ENCODE measurements at places on chromosomes 5 and 9.
A peak's percentile ranks its signal among the peaks of the same experiment; 100 is the strongest.

- peak; percentile 81 for DNase-seq
These were observed 104.9 kb downstream of the CFAP90 start for GRCh38 chr5:7745882-7746610.

- peak; percentile 39 for DNase-seq
These were observed 87.5 kb upstream of the RANBP3L start for GRCh38 chr5:36389245-36389644.

GRCh38 chr5:121862801-121863200, 11.1 kb downstream of the FTMT start:
- DNase-seq: no peak

- no peak for DNase-seq
These were observed 168.4 kb upstream of the GDNF start for GRCh38 chr5:38008198-38008597.

GRCh38 chr9:136381311-136381710, 7.8 kb upstream of the CARD9 start:
- no peak for DNase-seq

DNA sequence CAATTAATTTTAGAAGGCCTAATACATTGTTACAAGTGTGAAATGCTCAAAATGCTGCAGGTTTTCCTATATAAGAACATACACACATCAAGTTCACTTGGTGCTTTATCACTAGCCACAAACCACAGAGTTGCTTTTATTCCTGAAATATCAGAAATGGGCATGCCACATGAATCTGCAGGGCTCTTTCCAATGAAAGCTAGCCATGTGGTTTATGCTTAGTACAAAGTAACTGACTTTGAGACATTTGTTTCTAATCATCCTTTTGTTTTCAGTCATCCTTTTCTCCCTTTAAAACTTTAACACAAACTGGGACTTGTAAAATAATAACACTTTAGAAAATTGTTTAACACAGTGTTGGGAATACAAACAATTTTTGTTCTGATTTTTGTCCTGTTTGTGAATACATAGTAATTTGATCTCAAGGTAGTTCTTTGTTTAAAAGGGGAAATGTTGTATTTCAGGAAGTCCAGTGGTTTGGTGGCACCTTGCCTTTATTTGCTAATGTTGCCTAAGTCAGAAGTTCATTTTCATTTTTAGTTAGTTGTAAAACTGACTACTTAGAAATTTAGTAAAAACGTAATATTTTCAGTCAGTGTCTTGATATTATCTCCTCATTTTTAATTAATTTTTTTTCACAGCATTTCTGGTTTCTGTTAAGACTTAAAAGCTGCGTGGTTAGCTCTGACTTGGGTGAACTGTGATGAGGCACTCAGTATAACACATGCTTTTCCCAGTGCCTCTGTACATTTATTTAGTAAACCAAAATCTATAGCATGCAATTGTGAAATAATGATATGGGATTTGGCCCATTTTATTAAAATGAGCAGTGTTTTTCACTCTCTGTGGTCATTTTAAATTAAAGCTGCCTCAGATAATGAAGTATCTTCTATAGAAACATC, 18.6 kb downstream of the PRDM6 start:
- no peak for DNase-seq

GRCh38 chr9:37925786-37926736, 22.1 kb upstream of the SLC25A51 start:
- DNase-seq: no peak

DNA sequence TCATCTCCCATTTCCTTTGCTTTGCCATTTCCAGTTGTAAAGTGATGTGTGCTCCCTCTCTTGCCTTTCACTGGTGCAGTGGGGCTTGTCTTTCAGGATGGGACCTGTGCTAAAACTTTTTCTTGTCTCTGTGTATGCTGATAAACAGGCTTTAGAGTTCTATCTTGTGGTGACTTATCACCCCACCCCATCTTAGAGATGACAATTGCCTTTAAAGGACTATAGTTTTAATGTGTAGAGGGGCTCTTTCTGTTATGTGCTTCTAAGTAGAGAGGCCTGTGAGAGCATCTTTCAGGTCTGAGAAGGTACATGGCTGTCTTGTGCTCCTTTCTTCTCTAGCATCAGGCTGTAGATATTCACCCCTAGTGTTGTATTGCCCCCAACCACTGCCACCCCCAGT, 21.9 kb downstream of the MAN2A1 start:
- DNase-seq: no peak

- DNase-seq: no peak
These were observed 27.7 kb downstream of the CDC37L1 start for GRCh38 chr9:4706971-4707622.

DNA sequence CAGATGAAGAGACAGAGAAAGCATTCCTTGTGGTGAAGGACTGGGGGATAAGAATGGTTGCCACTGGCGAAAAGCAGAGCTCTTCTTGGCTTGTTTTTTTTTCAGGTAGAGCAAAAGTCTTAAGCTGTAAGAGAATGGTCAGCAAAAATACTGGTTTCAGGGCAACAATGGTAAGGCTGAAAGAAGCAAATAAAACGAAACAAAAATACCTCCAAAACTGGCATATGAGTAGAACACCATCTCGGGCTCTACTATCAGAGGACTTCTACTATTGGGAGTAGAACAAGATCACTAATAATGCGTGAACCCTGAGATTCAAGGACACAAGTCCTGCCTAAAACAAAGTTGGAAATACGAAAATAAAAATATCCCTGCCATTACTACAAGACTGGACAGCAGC, 1823.2 kb upstream of the CDH6 start:
- no peak for DNase-seq

DNA sequence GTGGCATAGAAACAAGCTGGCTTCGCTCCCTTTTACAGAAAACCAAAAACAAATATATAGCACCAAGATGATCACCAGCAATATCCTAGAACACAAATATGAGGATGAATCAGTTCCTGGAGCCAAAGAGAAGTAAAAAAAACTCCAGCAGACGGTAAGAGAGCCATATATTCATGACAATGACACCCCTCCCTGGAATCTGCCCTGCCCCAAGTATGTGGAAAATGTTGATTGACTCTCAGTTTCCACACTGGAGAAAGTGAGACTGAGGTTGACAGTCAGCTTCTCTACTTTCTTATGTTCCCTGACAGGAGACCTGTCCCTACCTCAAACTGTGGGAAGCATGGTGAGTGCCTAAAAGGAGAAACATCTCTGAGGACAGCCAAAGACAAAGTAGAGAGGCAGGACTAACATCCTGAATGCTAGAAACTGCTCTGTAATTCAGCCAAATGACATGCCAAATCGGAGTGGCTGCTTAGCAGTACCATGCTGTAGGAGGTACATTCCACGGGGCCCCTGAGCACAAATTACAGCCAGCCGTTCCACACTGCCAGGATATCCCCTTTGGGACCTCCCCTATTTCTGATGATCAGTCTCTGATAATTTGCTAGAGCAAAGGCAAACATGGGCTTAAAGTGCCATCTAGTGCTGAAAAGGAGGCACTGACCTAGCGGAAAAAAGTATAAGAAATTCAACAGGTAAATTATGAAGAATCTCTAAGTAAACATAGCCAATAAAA, 424.0 kb upstream of the RGMB start:
- DNase-seq: no peak
